Ecto neural progenitor cell (in vitro differentiated cells): ENCODE measurements at places on chromosomes 5 and 9.

- DNase-seq = no peak
These were observed 518.7 kb downstream of the LRRC70 start for GRCh38 chr5:63097286-63097685.

- no peak for DNase-seq
These were observed 43.0 kb upstream of the NOTCH1 start for GRCh38 chr9:136588663-136589464.

DNA sequence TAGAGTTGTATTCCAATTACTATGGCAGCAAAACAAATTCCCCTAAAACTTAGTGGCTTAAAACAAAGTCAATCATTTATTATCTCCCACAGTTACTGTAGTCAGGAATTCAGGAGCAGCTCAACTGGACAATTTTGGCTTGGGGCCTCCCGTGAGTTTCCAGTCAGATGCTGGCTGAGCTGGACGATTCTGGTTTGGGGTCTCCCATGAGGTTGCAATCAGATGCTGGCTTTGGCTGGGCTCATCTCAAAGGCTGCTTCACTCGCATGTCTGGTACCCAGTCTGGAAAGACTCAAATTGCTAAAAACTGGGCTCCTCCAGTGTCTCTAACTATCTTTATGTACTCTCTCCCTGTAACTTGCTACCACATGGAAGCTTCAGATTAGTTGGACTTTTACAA is 130.1 kb downstream of the C5orf15 start:
- no peak for DNase-seq

DNA sequence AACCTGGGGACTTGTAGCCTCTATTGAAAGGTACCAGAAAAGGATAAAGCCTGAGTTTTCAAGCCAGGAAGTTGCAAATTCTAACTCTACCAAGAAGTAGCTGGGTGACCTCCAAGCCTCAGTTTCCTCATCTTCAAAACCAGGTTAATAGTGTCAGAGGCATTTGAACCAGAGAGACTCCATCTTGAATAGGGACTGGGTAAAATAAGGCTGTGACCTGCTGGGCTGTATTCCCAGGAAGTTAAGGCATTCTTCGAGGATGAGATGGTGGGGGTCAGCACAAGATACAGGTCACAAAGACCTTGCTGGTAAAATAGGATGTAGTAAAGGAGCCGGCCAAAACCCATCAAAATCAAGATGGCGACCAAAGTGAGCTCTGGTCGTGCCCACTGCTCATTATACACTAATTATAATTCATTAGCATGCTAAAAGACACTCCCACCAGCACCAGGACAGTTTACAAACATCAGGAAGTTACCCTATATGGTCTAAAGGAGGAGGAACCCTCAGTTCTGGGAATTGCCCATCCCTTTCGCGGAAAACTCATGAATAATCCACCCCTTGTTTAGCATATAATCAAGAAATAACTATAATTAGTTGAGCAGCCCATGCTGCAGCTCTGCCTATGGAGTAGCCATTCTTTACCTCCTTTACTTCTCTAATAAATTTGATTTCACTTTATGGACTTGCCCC is 3.8 kb upstream of the SERINC5 start:
- no peak for DNase-seq

GRCh38 chr9:91305596-91306295 is 56.0 kb downstream of the AUH start:
- DNase-seq = no peak

DNA sequence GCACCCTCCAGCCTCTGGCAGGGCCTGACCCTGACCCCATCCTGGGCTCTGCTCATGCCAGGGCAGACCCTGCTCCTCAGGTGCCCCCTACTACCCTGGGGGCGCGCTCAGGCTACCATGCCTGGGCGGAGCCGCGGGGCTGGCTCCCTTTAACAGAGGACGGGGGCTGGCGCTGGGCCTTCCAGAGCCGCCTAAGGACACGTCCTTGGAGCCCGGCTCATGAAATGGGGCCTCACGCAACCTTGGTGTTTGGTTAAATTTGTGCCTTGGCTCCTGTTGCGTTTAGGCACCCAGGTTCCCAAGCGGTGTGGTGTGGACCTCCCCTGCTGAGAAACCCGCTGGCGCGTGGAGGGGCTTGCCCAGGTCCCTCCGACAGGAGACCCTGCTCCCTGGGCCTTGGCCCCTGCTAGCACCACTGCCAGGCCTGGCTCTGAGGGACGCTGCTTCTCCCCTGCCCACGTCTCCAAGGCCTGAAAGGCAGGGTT is 3.4 kb upstream of the EHMT1 start:
- DNase-seq = no peak

DNA sequence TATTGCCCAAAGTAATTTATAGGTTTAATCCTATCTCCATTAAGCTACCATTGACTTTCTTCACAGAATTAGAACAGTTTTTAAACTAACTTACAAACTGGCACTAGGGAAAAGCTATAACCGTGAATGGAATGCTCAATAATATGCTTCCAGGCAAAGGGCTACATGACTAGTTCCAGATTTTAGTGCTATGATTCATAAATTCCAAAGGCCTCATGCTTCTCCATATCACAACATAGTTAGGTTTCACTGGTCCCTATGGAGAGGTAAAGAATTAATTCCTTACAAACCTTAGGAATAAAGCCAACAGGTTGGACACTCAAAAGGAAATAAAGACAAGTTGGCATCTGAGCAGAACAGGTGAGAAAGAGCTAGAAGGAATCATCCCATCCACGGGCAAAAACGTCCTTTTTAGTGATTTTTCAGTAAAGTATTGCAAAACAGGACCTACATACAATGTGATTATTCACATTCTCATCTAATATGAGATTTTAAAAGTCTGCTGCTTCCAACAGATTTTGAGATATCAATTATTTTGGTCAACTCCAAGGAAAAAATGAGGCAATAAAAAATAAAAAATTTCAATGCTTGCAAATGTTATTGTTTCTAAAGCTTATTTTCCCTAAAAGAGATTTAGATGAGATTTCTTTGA is 97.0 kb upstream of the TARS1 start:
- DNase-seq = no peak

GRCh38 chr9:7320139-7320538 is 479.4 kb downstream of the DMAC1 start:
- DNase-seq = no peak

DNA sequence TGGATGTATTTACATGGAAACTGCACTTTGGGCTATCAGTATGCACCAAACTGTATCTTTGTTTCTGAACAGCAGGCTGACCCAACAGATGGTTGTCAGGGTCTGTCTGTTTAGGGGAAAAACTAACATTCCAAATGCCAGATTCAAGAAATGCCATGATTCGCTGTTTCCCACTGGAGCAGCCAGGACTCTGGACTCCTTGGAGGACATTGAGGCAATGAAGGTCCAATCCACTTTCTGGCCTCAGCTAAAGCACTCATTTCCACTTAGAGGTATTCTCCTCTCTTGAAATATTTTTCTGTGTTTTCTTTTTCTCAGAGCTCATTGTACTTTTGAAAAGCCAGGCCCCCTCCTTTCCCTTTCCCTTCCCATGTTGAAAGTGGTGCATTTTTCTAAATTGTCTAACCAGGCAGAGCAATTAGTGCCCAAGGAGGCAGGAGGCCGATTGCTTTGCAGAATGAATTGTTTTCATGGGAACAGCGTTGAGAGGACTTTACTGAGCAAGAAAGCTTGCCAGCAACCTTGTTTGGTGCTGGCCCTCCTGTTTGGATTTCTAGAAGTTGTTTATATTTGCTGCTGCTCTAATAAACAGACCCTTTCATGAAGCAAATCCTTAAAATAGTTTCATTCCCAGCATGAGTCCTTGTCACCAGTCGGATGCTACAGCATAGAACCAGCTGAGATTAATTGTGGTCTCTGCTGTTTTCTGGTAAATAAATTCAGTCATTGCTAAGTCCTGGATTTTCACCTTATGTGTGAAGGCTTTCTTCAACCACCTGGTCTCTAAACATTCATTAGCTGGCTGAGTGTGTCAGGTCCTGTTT is 132.8 kb upstream of the TAF11L2 start:
- no peak for DNase-seq

DNA sequence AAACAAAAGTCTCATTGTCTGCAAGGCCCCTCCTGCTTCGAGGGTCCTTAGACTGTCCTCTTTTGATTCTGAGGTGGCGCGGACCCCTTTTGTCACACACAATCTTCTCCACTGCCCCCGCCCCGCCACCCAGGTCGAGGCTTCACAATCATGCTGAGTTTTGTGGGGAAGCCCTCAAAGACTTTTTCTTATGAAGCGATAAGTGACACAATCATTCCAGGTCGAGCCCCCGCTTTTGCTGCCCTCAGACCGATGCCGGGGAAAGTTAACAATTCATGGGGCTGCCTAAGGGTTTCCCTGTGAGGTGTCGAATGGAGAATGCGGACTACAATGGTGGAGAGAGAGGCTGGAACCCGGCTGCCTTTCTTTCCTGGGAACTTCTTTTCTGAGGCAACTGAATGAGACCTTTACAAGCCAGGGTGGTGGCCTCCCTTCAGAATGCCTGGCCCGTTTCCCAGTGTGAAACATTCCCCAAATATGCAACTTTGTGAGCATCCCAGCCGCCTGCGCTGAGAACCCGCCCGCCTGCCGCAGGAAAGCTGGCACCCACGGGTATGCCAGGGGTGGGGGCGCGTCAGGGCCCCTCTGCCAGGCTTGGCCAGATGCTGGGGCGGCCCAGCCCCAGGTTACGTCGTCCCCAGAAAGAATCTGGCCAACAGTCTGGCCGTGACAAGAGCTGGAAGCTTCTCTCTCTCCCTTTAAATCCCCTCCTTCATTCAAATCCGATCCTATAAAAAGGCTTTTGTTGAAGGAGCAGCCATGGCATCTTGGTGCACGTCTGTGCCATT is 71.9 kb downstream of the MAP1B start:
- peak; percentile 65 for DNase-seq

DNA sequence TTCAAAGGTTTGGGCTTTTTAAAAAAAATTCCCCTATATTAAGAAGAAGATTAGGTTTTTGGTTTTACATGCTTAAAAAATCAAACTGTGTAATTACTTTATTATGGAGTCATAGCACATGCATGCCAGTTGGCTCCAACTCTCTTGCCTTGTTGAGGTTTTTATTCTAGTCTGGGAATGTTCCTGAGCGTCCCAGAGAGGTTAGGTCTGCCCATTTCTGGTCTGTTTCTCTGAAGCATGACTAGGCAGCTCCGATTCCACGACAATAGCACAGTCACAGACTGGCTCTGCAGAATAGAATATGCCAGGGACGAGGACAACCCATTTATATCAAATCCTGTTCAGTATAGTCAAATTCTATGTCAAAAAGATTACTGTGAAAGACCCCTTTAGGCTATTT is 217.0 kb downstream of the PCSK5 start:
- no peak for DNase-seq
